ENCODE measurements at places on chromosomes 1 and 21.

DNA sequence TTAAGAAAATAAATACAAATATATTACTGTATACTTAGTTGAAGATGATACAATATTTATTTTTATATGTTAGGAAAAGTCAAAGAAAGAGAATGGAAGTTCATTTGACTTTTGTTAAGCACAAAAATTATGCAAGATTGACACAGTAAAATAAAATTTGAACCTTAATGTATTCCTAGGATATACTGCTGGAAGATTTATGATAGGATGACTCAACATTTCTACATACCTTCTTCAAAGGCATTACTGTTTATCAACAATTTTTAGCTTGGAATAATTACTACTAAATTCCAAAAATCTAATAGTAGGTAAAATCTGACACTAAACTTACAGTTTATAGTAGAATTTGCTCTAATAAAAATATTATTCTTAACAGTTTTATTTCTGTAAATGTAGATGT lies 257.3 kb upstream of the ADAMTS5 start:
- no peak for DNase-seq

DNA sequence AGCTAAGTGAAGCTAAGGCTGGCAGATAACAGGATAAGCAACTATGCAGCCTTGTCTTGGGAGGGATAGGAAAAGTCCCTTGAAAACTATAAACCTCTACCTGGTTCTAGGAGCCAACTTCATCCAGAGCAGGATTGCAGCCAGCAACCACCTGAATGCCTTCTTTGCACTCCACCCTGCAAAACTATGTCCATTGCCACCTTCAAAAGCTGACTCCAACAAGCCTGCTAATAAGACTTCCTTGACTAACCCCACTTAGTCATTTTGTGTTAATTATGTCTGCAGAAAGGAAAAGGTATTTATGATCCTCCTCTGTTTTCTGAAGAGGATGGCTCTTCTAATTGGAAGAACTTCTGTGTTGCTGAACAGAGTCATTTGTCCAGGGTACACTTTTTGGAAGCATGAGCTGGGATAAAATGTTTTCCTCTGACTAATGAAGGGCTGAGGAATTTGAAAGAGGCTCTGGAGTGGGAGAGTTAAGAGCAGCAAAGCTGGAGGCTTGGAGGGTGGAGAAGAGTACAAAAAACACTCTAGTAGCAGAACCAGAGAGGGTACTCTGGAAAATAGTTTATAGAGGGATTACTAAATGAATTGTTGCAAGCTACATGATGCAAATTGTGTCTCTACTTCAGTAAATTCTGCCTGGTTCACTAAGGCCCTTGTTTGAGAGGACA lies 9.6 kb upstream of the RIMKLA start:
- no peak for DNase-seq

DNA sequence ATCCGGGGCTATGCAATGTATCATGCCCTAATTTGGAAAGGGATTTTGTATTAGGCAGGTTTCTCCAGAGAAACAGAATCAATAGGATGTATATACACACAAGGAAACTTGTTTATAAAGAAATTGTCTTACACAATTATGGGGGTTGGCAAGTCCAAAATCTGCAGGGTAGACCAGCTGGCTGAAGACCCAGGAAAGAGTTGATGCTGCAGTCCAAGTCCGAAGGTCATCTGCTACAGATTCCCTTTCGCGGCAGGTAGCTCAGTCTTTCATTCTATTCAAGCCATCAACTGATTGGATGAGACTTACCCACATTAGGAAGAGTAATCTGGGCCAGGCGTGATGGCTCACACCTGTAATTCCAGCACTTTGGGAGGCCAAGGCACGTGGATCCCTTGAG lies 54.6 kb upstream of the CXADR start:
- DNase-seq = no peak

DNA sequence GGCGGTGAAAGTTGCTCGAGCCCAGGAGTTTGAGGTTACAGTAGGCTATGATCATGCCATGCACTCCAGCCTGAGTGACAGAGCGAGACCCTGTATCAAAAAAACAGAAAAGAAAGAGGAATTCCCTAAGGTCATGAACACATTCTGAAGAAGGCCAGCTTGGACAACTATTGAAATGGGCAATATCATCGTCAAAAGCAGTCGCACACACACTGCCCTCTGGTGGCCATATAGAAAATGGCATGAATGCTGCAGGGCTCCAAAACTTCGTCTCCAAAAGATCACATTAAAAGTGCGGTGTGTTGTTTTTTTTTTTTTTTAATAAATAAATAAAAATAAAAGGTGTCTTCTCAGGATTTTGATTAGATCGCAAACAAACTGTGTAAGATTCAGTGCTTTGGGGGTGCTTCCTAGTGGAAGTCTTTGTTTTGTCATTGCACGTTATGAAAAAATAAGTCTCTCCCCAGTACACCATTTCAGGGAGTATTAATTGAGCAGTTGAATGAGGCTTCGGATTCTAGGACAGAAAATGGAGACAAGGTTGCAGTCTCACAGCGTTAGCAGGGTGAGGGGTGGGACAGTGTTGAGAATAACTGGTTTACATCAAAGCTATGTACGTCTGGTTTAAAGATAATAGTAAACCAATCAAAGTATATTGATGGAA lies 87.5 kb upstream of the FMN2 start:
- no peak for DNase-seq

- no peak for DNase-seq
These were observed 668.0 kb downstream of the MRPL39 start for GRCh38 chr21:24939291-24939690.

DNA sequence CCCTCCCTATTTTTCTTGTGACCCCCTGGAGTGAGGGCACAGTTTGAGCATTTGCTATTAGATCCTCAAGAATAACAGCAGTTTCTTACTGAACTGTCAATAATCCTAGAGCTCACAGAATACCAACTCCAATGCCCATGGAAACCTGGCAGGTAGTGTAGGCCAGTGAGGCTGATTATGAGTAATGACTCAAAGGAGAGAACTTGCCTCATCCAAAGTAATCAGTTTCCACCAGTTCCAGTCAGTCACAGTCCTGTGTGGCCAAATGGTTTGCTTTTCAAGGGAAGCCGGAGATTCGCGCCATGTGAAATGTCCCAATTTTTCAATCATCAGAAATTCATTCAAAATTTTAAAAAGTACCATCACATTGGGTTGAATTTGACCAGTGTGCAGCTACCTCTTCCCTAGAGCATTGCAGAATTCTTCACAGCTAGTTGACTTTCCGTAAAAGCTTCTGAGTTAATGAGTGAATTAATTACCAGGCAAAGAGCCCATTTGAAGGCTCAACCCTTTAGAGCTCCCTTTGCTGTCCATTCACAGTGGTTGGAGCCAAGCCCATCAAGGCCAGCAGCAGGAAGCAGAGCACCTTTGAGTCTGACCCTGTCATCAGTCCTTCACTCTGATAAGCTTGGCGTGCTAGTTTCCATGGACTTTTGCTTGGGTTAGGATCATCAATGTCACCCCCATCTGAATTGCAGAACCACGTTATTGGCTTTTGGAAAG lies 170.3 kb downstream of the KAZN start:
- no peak for DNase-seq

DNA sequence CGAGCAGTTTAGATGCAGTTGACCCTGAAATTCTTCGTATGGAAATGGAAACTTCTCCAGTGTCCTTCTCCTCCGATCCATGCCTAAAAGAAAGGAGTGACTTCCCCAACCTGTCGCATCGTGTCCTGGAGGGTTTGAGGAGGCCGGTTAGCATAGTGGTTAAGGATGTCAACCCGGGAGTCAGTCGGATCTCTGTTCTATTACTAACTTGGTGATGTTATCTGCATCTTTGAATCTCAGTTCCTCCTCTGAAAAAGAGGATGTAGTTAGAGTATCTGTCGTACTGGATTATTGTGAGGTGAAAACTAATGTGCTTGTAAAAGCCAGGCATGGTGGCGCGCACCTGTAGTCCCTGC lies 684 bp downstream of the ZBTB8B start:
- DNase-seq = no peak

DNA sequence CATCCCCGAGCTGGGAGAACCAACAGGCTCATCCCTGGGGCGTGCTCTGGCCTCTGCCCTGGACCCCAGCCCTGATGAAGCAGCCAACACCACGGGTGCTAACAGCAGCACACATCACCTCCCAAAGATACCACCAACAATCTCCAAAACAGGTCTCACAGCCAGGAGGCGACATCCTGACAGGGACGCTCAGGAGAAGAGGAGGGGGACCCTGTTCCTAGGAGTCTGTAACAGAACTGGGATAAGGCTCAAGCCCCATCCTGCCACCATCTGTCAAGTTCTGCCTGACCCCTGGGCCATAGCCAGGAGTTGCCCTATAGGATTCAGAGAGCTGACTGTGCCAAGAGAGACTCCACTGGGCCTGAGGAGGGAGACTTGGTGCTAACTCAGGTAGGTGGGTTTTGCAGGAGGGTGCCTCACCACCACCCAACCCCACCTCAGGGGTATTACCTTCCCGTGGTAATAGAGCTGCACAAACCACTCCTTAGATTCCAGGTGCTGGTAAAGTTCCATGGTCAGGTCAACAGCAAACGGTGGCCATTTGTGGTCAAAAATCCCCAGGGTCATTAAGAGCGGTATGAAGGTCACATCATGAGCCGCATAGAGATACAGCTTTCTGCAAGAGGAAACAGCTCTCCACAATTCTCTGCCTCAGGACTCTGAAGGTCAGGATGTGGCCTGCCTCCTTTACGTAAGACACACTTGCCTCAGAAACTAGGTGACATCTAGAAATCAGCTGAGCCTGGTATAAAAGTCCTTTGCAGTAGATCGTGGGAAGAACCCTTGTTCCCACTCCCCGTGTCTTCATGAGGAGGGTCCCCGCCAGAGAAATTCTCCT lies 22.3 kb downstream of the ACP6 start:
- DNase-seq = no peak

DNA sequence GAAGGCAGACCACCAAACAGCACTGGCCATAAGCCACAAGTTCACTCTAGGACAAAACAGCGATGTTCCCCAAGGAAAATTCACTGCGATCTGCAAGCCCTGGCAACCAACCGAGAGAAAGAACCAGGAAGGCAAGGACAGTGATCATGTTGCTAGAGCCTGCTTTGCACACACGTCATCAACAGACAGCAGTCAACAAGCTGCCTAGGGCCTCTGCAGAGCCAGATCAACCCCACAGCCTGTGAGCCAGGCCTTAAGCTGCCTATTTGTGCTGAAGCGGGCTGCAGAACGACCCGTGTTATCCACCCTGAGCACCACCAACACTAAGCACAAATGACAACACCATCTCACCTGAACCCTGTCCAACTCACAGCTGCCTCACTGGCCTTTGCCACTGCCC lies 6.2 kb upstream of the YRDC start:
- no peak for DNase-seq

DNA sequence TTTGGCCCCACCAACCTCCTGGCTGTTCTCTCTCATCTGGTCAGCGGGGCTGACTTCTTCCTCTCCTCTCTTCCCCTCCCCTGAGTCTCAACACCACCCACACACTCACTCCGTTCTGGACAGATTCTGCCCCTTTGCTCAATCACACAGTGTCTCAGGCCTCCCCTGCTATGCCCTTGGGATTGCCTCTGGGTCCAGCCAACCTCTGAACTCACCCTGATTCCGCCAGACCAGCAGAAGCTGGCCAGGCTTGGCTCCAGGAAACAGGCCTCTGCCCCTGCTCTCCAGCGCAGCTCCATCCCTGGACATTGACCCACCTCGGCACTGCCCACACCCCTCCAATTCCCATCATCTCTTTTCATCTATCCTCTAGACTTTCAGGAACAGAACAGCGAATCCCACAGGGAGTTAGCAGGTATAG lies 22.1 kb downstream of the AHDC1 start:
- peak; percentile 2 for DNase-seq

DNA sequence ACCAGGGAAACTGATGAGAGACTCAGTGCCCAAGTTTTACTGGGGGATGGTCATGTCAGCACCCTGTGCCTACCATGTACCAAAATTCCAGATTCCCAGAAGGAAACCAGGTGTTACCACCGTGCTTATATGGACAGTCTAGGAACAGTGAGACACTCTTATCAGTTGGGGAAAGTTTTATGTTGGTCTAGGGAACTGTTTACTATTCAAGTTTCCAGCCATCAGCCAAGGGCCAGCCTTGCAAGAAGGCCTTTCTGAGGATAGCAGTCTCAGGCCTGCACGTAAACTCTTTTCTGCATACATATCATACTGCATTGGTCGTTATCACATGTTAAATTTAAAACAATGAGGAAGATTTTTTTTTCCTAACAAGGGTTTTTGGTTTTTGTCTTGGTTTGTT lies 12.6 kb downstream of the TMEM269 start:
- DNase-seq = no peak

DNA sequence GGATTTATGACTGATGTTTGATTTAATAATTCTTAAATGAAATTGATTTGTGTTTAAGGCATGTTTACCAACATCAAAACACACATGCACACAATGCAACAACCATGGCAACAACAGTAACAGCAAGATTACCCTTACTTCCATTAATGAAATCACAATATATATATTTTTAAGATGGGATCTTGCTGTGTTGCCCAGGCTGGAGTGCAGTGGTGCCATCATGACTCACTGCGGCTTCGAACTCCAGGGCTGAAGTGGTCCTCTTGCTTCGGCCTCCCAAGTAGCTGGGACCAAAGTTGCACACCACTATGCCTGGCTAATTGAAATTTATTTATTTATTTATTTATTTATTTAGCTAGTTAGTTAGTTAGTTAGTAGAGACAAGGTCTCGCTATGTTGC lies 27.7 kb downstream of the NEK7 start:
- DNase-seq = no peak

Measured in right kidney (tissue), 9 donors.